ENCODE measurements at places on chromosomes 11 and 22. TPM values are rescaled to one million over a fixed set of nuclear protein-coding genes. Genes with fewer than 3 reads are reported as not detected.

DNA sequence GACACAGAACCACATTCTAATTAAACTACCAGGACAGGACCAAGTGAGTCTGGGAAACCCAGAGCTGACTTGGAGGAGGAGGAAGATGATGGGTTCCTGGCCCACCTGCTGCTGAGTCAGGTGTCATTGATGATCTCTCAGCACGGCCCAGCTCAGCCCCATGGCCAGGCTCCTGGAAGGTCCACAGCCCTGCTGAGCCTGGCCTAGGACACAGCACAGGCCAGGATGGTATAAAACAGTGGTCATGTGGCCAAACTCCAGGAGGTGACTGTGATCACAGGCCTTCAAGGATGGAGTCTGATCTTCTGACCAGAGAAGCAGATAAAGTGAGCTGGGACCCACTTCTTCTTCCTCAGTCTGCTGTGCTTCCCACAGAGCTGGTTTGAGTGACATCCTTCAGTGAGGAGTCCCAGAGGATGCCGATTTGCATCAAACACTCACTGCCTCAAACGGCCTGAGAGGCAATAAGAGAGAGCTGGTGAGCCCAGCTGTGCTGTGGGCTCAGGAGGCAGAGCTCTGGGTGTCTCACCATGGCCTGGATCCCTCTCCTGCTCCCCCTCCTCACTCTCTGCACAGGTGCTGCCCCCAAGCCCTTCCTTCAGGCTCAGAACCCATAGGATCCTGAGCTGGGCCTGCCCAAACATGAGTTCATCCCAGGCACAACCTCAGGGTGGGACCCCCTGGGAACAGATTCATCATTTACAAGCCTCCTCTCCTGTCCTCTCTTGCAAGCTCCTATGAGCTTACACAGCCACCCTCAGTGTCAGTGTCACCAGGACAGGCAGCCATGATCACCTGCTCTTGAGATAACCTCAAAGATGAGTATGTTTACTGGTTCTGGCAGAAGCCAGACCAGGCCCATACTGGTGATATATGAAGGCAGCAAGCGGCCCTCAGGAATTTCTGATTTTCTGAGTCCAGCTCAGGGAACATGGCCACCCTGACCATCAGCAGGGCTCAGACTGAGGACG, 37.7 kb upstream of the IGLL5 start:
- DNase-seq: no peak

DNA sequence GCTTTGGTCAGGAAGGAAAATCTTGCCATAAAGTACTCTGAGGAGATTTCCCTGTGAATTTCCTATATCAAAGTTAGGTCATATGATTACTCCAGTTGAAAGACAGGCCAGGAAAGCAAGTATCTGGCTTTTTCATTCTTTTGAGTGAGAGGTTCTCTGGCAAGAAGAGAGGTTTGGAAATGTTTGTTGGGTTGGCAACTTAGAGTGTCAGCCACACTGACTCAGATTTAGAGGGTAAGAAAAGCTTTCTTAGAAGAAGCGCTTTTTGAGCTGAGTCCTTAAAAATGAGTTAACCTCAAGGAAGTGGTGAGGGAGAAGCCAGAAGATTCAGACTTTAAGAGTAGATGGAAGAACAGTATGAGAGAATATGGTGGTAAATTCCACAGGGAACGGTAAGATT, 86.1 kb upstream of the BDNF start:
- DNase-seq: no peak

GRCh38 chr22:45863981-45864751, 112.8 kb downstream of the WNT7B start:
- DNase-seq: peak; percentile 65

- DNase-seq: no peak
These were observed 5.8 kb downstream of the UBASH3B start for GRCh38 chr11:122661182-122661945.

GRCh38 chr11:128310005-128310404, 277.4 kb downstream of the ETS1 start:
- no peak for DNase-seq

DNA sequence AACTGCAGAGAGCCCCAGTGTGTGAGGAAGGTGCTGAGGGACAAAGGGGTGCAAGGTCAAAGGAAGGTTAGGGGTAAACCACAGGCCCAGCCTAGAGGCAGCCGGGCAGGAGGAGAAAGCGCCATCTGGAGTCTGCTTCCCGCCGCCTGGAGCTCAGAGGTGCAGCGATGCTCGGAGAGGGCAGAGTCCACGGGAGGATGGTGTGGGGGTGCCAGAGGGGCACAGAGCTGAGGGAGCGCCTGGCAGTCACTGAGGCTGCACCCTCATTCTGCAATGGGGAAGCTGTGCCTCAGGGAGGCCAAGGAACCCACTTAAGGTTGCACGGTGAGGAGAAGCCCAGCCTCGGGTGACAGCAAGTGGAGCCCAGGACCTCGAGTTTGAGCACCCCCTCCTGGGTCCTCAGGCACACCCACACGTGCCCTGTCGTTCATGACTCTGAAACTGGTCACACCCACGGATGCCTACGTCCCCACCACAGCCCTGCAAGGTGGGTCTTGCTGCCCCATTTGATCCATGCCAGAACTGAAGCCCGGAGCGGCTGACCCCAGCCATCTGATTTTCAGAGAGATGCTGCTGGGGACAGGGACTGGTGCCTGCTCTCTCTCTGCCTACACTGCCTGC, 1.6 kb downstream of the IL2RB start:
- no peak for DNase-seq

The MIOX gene
- 1.6 TPM for total RNA-seq

The MS4A3 gene
- 0.40 TPM for total RNA-seq
